NCI-H748 treated with DMSO at 0.1 percent for 48 hours (cell line): ENCODE measurements at places on chromosomes 7 and 10.
A peak's percentile ranks its signal among the peaks of the same experiment; 100 is the strongest.

DNA sequence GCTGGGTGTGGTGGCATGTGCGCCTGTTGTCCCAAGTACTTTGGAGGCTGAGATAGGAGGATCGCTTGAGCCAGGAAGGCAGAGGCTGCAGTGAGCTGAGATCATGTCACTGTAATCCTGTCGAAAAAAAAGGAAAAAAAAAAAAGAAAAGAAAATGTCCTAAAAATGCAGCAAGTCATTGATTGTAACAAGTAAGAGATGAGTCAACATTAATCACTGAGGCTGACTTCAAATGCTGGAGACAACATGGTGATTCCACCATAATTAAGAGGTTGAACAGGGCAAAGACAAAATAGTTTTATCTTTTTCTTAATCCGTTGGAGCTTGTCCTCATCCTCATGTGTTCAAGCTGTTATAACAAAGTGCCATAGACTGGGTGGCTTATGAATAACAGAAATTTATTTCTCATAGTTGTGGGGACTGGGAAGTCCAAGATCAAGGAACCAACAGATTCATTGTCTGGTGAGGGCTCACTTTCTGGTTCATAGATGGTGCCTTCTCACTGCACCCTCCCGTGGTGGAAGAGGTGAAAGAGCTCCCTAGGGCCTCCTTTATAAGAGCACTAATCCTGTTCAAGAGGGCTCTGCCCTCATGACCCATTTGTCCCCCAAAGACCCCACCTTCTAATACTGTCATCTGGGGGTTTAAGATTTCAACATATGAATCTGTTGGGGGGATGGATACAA lies 60.3 kb downstream of the TBXAS1 start:
- DNase-seq, result no peak

DNA sequence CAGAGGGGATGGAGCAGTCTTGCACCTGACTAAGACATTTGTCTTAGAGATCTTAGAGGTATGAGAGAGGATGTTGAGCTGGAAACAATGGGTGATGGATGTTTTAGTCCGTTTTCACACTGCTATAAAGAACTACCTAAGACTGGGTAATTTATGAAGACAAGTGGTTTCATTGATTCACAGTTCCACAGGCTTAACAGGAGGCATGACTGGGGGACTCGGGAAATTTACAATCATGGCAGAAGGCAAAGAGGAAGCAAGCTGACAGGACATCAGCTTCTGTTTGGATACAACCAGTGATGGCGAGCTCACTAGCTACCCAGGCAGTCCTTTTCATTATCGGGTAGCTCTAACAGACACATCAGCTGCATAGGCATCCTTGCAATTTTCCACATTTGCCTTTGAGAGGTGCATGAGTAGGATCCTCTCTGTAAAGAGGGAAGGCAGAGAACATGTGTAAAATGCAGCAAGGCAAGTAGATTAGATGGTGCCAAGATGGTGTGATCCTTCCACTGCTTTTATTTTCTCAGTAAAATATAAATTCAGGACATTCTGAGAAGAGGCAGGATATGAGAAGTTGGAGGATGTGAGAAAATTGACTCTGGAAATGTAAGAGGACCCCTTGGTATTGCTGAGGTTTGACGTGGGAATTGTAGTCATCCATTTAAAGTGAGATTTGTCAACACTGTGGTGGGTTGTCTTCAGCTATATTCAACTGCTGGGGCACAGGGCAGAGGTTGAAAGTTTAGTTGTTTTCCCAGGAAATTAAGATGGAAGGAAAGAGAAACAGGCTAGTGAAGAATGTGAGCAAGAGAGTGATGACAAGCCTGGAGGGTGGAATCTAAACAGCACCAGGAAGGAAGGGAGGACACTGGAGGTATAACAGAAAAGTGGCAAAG lies 1140.0 kb upstream of the AUTS2 start:
- DNase-seq, result no peak

GRCh38 chr7:131826960-131827359 lies 270.5 kb upstream of the PODXL start:
- no peak for DNase-seq

DNA sequence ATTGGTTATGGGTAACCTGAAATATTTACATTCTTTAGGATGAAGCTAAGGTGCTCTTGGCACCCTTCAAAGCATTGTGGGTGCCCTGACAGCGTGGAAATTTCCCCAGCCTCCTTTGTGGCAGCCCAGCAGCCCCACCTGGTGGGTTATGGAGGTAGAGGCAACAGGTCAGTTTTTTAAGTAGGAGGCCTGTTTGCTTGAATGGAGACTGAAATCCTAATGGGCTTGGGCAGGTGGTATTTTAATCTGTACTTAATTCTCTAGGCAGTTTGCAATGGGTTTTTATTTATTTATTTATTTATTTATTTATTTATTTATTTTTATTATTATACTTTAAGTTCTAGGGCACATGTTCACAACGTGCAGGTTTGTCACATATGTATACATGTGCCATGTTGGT lies 139.4 kb downstream of the EPC1 start:
- DNase-seq, result no peak

GRCh38 chr10:61975391-61975932 lies 74.0 kb downstream of the ARID5B start:
- DNase-seq, result peak; percentile 30
